ENCODE measurements at places on chromosomes 7 and 10.
A peak's percentile ranks its signal among the peaks of the same experiment; 100 is the strongest.

DNA sequence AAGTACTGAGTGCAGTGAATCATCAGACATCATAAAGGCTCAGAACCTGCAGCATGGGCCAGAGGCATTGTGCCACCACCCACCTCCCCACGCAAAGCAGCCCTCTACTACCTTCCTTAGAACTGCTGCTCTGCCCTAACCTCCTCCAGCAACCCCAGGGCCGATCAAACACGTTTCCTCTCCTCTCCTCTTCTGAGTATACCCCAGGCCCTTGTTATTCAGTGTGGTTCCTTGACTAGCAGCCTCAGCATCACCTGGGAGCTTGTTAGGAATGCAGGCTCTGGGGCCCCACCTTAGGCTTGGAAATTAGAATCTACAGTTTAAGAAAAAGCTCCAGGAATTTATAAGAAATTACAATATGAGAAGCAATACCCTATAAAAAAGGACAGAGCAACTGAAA lies 33.2 kb downstream of the DYDC1 start:
- H3K4me1 ChIP-seq = no peaks in the 10 kb centered on the region
- H3K27ac ChIP-seq = no peak overlapping the region
- H3K36me3 ChIP-seq = no peaks in the 10 kb centered on the region
- DNase-seq = no peak

- H3K27ac ChIP-seq = peak overlapping the region; percentile 78
- peaks cover 21% of the 10 kb centered on the region for H3K4me1 ChIP-seq
- no peaks in the 10 kb centered on the region for H3K27me3 ChIP-seq
- DNase-seq = peak; percentile 93
- no peaks in the 10 kb centered on the region for H3K36me3 ChIP-seq
These were observed 96.4 kb downstream of the CCSER2 start for GRCh38 chr10:84424731-84425167.

- no peak for DNase-seq
- no peak overlapping the region for H3K4me3 ChIP-seq
- no peaks in the 10 kb centered on the region for H3K4me1 ChIP-seq
- H3K36me3 ChIP-seq = no peaks in the 10 kb centered on the region
These were observed 26.4 kb upstream of the PRKAR2B start for GRCh38 chr7:107017965-107018719.

GRCh38 chr7:66454600-66455225 lies 174.0 kb upstream of the KCTD7 start:
- no peak for DNase-seq
- no peak overlapping the region for H3K27ac ChIP-seq
- no peak overlapping the region for H3K4me3 ChIP-seq

DNA sequence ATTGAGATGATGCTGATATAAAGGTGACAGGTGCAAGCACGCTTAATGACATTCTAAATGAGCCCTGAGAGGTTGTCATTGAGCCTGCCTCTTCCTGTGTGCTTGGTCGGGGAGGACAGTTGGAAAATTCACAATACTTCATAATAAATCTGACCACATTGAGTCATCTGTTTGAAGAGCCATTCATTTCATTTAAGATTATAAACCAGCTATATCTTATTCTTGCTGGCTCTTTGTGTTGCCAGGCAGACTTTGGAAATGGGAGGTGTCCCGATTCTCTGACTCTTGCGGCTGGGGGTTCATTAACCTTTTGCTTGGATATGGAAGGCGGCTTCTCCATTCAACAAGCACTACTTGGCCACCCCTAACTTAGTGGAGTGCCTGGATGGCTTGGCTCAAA lies 198.2 kb downstream of the FANK1 start:
- no peak overlapping the region for H3K27ac ChIP-seq
- no peaks in the 10 kb centered on the region for H3K36me3 ChIP-seq
- no peak overlapping the region for H3K4me3 ChIP-seq
- DNase-seq = no peak

DNA sequence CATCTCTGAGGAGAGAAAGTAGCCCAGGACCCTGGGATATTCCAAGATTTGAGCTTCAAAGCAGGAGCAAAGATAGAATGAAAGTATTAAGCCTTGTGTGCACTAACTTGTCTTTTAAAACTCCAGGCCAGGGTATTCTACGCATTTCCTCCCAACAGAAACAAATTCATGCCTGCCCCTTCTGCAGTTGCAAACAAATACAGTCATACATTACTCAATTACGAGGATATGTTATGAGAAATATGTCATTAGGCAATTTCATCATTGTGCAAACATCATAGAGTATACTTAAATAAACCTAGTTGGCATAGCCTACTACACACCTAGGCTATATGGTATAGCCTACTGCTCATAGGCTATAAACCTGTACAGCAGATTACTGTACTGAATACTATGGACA lies 154.5 kb upstream of the KIAA1217 start:
- no peaks in the 10 kb centered on the region for H3K27me3 ChIP-seq
- no peaks in the 10 kb centered on the region for H3K4me1 ChIP-seq
- H3K4me3 ChIP-seq = no peak overlapping the region
- H3K27ac ChIP-seq = no peak overlapping the region
- no peak for DNase-seq

GRCh38 chr7:116862951-116863670 lies 724 bp downstream of the CAPZA2 start:
- H3K4me3 ChIP-seq = peak overlapping the region; percentile 73
- peak overlapping the region; percentile 95 for H3K27ac ChIP-seq
- DNase-seq = no peak
- peaks cover 21% of the 10 kb centered on the region for H3K4me1 ChIP-seq
- no peaks in the 10 kb centered on the region for H3K36me3 ChIP-seq
- H3K27me3 ChIP-seq = no peaks in the 10 kb centered on the region

- no peak overlapping the region for H3K27ac ChIP-seq
- no peaks in the 10 kb centered on the region for H3K27me3 ChIP-seq
- no peak overlapping the region for H3K4me3 ChIP-seq
- no peaks in the 10 kb centered on the region for H3K4me1 ChIP-seq
- DNase-seq = no peak
These were observed 15.3 kb downstream of the POT1 start for GRCh38 chr7:124914298-124914697.
